ENCODE measurements at places on chromosomes 3 and 15.

GRCh38 chr3:55716611-55717225, 229.6 kb upstream of the WNT5A start:
- no peak for DNase-seq

GRCh38 chr3:72244396-72244795, 459.4 kb upstream of the PROK2 start:
- no peak for DNase-seq

DNA sequence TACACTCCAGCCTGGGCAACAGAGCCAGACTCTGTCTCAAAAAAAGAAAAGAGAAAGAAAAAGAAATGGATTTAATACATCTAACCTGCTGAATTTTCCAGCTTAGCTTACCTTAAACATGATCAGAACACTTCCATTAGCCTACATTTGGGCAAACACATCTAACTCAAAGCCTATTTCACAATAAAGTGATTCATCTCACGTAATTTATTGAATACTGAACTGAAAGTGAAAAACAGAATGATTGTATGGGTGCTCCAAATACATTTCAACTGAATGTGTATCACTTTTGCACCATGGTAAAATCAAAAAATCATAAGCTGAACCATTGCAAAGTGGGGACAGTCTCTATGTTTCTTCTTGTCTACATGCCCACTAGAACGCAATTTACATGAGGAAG, 9.0 kb downstream of the PIK3R4 start:
- DNase-seq, result no peak

DNA sequence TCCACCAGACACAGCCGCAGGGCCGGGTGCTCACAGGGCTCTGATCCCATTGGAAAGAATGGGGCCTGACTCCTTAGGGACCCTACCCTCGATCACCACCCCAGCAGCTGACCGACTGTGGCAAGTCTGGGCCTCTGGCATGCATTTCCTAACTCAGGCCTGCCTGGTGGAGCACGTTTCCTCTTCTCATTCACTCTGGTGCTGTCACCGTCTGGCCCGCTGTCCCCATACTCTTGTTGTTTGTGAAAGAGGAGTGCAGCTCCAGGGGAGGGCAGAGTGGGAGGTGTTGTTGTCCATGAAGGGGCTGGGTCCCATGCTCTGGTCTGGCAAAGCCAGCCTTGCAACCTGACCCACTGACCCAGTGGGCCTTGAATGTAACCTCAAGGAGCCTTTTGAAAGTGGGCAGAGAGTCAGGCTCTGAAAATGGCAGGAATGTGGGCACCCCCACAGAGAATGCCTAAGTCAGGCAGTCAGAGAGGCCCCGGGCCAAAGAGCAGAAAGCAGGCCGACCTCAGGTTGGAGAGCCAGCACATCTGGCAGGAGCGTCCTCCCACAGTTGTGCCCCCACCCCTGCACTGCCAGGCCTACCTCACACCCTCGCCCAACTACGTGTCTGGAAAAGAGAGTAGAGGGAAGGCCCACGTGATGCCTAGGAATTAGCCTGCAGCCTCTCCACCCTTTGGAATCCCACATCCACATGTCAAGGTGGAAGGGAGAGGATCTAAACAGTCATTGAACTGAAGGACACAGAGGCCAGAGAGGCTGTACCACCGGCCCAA, 10.9 kb downstream of the SEMA7A start:
- DNase-seq, result no peak

GRCh38 chr15:96344706-96345559, 14.4 kb downstream of the NR2F2 start:
- no peak for DNase-seq

DNA sequence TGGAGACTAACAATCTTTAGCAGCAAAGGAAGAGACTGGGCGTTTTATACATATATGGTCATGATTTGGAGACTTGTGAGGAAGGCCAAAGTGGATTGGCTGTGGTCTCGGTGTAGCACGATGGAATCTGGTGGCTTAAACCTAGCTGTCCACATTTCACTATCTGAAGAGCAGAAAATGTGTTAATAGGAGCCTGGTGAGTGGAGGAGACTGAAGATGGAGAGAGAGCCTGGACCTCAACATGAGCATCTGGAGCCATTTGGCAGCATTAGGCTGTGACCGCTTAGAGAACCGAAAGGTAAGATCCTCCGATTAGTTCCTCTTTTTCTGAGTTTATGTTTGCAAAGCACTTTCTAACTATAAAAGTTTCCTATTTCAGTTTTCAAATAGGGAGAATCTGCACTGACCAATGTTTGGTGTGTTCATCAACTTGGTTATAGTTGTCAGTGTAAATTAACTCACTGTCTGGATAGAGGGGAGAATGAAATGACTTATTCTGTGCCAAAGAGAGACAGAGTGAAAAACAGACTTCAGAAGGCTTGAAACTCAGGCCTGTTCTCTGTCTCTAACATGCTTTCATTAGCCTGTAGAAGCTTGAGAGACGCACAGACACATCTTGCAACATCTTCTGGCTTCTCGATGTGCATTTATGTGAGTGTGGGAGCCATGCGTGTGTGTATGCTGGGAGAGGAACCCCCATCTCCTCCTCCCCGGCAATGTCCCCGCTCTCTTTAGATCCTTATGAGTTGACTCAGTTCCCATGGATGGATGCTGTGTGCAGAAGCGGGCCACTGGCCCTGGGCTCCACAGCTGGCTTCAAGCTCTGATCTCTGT, 244.7 kb upstream of the TBL1XR1 start:
- DNase-seq, result no peak

DNA sequence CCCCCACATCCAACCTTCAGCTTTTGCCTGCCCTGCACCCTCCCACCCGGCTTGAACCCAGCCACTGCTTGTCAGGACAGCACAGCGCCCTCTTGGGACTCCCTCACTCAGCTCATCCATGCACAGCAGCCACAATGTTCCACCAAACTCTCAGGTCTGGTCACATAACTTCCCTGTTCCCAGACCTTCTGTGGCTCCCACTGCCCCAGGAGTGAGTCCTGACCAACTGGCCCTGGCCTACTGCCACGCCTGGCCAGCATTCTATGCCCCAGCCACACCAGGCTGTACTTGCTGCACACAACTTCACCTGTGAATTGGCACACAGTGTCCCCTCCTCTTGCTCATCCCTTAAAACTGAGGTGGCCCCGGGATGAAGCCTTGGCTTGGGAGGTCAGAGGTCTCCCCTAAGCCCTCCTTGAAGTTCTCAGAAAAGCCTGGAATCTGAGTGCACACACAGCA, 21.0 kb downstream of the PLXNB1 start:
- DNase-seq, result peak; percentile 26

GRCh38 chr3:126878664-126879063, 104.3 kb upstream of the PLXNA1 start:
- no peak for DNase-seq

DNA sequence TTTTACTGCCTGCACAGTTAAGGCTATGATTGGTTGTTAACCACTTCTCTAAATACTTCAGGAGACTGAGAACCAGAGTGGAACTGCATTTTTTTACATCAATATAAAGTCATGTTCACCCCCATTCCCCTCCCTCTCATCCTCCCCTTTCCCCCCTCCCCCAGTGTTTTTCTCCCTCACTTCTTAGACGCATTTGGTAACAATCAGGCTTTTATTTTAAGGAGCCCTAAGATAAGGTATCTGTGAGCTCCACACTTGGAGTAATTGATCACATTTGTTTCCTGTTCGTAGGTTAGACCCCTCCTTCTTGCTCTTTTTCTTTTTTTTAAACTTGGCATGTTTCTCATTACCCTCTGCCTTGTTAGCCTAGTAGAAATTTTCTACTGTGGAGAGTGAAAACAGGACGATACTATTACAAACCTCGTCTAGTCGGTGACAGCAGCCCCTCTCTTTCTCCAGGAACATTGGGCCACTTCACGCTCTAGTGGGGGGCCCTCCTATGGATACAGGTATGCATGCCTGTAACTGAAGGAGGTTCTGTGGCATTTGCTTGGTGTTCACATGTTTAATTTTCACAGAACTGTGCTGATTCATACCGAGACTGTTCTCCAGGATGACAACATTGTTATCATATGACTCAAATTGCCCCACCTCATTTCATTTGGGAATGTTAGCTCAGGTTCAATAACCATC, 314.4 kb downstream of the MECOM start:
- DNase-seq, result no peak

GRCh38 chr15:85380812-85381642, 624 bp downstream of the AKAP13 start:
- peak; percentile 75 for DNase-seq

DNA sequence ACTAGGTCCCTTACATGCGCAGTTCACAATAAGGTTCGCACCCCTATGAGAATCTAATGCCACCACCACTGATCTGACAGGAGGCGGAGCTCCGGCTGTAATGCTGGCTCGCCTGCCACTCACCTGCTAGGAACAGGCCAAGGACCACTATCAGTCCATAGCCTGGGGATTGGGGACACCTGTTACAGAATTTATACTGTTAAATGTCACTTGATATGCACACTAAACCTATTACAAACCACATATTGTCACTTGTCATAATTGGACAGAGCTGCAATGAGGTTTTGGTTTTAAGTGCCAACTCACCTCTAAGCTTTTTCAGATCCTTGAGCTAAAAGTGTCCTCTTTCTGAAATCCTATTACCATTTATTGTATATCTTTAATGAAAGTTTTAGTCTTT, 507.9 kb upstream of the TPRG1 start:
- no peak for DNase-seq

DNA sequence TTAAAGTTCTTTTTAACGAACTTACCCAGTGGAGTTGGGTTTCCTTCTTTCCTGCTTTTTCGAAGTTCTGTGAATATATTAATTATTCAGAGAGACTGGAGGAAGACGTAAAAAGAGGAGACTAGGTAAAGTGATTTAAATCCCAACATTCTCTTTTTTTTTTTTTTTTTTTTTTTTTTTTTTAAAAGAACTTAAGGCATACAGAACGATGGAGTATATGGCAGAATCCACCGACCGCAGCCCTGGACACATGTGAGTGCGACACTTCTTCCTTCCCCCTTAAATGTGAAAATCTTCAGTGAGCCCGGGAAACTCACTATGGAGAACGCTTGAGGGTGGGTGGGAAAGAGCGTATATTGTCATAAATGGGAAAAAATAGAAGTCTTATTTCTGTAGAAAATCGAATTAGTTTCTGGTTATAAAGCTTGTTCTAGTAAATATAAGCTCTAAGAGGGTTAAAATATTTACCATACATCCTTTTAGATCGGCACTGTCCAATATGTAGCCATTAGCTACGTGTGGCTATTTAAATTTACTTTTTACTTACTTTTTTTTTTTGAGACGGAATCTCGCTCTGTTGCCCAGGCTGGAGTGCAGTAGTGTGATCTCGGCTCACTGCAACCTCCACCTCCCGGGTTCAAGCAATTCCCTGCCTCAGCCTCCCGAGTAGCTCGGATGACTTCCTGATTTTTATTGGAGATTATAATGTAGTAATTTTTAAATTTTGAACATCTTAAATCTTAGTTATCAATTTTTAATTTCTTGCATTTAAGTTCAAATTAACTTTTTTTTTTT, 892 bp downstream of the NMD3 start:
- DNase-seq, result peak; percentile 36

- no peak for DNase-seq
Measured at GRCh38 chr3:178370387-178370786, 165.8 kb upstream of the KCNMB2 start.

- no peak for DNase-seq
Measured at GRCh38 chr15:92663250-92663951, 7.8 kb upstream of the FAM174B start.
